ENCODE measurements at places on chromosomes 16 and 17.

DNA sequence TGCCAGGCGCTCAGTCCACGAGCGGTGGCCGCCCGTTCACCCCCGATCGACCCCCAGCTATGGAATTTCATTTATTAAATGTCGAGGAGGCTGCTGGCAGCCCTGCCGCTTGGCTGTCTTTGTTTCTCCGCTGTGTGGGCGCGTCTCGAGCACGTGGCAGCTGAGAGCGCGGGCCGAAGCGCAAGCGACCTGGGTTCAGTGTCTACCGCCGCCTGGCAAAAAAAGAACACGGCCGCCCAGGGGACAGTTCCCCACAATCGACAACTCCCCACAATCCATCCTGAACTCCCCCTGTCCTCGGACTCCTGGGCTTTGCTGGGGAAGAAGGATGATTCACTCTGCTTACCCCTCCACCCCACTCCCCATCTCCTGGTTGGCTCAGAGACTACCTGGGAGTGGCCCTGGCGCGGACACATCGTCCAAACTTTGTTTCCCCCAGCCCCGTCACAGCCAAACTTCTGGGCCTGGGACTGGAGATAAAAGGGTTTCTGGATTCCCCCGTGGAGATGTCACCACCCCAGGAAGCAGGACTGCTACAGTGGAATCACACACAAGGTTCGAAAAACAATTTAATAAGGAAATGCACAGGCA lies 1.7 kb upstream of the ANKRD13B start:
- DNase-seq: no peak

DNA sequence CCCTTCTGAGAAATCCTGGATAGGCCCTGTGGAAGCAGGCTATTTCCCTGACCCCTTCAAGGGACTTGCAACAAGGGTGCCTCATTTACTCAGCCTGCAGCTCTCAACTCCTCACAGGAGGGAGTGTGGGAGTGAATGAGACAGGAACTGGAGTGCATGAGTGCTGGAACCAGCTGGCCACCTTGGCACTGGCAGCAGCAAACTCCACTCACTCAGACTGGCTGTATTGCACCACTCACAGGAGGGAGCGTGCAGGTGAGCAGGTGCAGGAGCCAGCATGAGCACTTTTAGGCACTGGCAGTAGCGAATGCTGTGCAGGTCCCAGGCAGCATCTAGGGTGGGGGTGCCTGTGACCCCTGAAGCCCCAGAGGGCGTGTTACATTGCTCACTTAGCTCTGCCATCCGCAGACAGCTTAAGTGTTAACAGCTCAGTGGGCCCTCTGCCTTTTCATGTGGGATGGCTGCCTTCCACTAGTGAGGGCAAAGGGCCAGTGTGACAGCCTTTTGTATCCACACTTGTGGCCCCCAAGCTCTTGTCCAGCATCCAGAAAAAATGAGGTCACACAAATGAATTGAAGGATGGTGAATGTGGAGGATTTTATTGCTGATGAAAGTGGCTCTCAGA lies 11.0 kb upstream of the ZNHIT3 start:
- DNase-seq: no peak

DNA sequence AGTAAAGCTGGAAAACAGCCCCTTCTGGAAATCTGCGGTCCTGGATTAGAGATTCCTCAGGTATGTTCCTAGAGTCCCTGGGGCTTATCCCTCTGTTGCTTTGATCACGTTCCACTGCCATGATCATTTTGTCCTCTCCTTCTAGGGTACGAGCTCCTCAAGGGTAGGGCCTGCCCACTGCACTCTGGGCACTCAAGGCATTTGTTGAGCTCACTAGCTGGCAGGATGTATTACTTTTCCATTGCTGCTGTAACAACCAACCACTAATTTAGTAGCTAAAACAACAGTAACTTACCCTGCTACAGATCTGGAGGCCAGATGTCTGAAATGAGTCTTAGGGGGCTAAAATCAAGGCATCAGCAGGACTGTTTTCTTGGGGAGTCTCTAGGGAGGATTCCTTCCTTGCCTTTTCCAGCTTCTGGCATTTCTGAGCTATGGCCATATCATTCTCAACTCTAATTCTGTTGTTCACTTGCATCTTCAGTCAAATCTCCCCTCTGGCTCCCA lies 65.7 kb downstream of the ARSG start:
- no peak for DNase-seq

DNA sequence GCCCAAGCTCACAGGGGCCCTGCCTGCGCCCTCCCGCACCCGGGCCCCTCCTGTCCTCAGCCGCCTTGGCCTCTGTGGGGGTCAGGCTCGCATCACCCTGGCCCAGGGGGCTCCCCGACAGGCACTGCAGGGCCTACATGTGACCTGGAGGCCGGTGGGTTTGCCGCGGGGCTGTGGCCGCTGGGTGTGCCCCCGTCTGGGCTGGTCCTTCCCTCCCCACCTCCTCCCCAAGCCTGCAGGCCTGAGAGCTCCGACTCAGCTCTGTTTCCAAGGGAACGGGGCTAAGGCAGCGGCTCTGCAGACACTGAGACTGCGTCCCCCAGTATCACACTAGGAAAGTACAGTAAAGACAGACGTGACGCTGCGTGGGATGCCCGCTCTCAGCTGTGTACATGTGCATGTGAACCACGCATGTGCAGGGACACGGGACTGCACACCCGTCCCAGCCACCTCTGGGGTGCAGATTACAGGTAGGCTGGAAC lies 16.5 kb upstream of the WDR45B start:
- peak; percentile 65 for DNase-seq

GRCh38 chr17:6231886-6232731 lies 161.9 kb downstream of the WSCD1 start:
- no peak for DNase-seq

- DNase-seq: peak; percentile 25
Measured at GRCh38 chr17:82949361-82949760, 109.5 kb upstream of the ZNF750 start.

DNA sequence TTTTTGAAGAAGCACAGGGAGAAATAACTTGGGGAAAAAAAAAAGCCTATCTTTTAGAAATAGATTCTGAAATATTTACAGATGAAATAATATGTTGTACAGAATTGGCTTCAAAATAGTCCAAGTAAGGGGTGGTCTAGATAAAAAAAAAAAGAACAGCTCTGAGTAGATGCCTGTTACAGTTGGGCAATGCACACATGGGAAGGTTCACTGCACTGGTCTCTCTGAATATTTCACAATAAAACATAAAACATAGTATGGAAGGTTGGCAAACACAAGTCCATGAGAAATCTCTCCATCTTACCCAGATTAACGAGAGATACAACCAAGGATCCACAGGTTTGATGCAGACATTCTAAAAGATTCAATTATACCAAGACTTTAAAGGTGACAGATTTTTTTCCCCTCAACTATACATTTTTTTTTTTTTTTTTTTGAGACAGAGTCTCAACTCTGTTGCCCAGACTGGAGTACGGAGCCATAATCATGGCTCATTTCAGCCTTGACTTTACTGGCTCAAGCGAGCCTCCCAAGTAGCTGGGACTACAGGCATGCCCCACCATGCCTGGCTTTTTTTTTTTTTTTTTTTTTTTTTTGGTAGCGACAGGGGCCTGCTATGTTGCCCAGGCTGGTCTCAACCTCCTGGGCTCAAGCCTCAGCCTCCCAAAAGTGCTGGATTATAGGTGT lies 58.0 kb downstream of the KANSL1 start:
- DNase-seq: no peak

Measured in dorsolateral prefrontal cortex (tissue), 122 donors.